Activated T-cell treated with anti-CD3 and anti-CD28 coated beads, Interleukin-2, amount 50 U/mL, for 4 hours (primary cell): ENCODE measurements at places on chromosomes 6 and 20.

DNA sequence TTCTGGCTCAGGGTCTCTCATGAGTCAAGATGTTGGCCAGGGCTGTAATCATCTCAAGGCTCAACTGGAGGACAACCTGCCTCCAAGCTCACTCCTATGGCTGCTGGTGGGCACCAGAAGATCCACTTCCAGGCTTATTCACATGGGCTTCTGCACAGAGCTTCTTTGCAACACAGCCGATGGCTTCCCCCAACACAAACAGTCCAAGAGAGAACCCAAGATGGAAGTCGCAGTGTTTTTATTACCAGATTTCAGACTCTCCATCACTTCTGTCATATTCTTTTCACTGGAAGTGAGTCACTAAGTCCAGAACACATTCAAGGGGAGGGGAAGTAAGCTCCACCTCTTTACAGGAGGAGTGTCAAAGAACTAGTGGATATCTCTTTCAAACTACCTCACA is 75.5 kb downstream of the CD164 start:
- no peak for DNase-seq

DNA sequence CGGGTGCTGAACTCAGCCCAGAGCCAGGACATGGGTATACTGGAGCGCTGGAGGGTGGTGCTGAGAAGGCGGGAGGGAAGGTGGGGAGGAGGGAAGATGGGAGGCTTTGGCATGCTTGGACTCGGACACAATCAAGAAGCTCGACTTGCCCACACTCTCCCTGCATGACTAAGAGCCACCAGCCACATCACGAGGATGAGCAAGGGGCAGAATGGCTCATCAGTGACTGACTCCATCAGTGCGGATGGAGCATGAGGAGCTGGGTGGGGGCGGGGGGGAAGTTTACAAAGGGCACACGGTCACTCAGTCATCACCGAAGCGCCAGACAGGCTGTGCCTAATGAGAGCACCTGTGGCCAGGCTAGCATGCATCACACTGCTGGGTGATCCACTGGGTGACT is 222.8 kb downstream of the KIF16B start:
- DNase-seq = no peak

DNA sequence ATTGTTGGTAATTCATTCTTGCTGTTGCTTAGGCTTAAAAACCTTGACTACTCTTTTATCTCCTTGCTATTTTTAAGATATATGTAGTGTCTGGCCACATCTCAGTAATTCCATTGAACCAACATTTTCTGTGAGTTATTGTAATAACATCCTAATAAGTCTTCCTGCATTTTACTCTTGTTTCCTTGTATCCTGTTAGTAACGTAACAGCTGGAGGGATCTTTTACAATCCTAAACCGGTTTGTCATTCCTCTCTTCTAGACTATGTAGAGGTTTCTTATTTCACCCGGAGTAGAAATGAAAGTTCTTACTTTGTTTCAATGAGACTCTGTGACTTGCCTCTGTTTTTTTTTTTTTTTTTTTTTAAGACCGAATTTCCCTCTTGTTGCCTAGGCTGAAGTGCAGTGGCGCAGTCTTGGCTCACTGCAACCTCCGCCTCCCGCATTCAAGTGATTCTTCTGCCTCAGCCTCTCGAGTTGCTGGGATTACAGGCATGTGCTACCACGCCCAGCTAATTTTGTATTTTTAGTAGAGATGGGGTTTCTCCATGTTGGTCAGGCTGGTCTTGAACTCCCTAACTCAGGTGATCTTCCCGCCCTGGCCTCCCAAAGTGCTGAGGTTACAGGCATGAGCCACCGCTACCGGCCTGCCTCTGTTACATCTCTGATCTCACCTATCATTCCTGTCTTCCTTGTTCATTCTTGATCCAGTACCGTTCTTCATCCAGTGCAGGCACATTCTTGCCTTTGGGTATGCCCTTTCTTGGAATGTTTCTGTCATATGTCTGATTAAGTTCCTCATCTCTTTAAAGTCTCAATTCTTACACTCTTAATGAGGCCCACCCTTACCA is 44.7 kb downstream of the NCOA3 start:
- no peak for DNase-seq

DNA sequence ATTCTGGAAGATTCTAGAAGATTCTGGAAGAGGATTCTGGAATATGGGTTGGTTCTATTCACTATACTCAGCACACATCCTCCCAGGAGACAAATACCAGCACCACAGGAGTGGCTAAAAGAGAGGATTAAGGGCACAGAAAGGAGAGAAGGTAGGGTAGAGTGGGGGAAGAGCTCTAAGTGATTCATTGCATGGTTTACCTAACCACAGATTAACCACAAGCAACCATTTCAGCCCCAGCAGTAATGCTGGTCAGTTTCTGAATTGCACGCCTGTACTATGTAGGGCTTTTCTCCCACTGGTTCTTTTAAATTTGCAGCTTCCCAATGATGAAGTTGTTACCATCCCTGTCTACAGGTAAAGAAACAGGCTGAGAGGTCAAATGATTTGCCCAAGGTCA is 192.7 kb upstream of the PMEPA1 start:
- DNase-seq = no peak

- no peak for DNase-seq
Measured at GRCh38 chr6:81696524-81696923, 56.0 kb downstream of the TENT5A start.

DNA sequence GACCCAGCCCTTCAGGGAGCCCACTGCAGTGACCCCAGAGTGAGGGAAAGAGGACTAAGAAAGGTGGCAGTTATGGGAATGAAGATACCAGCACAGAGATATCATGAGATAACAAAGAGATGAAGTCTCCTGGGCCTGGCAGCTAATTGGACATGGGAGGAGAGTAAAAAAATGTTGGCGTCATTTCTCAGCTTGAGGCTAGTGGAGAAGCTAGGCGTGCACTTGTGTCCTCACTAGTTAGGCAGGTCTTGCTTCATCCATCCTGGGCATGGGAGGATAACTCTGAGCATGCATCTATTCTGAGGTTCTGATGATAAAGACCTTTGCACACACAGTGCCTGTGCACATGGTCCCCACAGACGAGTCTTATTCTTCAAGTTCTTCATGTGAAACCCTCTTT is 4.1 kb upstream of the GFOD1 start:
- DNase-seq = no peak

DNA sequence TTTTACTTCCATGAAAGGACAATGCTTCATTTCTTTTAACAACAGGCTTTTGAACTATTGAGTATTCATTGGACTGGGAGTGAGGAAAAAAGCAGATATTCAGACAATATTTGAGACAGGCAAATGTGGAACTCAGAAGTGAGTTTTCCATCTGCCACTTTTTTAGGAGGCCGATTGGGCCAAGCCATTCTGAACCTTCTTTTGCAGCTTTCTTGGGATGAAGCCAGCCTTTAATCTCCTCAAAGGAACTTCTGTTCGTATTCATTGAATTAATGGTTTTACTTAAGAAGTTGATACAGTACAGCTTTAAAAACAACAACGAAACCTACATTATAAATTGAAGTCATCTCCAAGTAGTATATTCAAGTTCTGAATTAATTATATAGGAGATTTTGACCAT is 187.1 kb upstream of the RNF217 start:
- no peak for DNase-seq

- no peak for DNase-seq
Measured at GRCh38 chr6:165746331-165746730, 83.3 kb upstream of the PDE10A start.
